A549 treated with GW870086 at 1 μM for 4 hours (cell line): ENCODE measurements at places on chromosomes 13 and 19. TPM values are rescaled to one million over a fixed set of nuclear protein-coding genes. Genes with fewer than 3 reads are reported as not detected.

Gene HCST
- total RNA-seq, result 0.28 to 0.45 TPM in 2 of 5 replicates, not detected in the others

Gene KCTD15
- 43.0 to 63.3 TPM (median 55.7 TPM) in 5 replicates for total RNA-seq

Gene SLC5A5
- total RNA-seq, result 0.11 to 0.35 TPM (median 0.15 TPM) in 5 replicates

Gene DMPK
- 36.2 to 49.7 TPM (median 47.1 TPM) in 5 replicates for total RNA-seq

Gene KIR2DL4
- total RNA-seq, result not detected in 5 replicates

Gene CLPTM1
- 130 to 177 TPM (median 172 TPM) in 5 replicates for total RNA-seq

Gene MRPL54
- 64.2 to 84.4 TPM (median 68.8 TPM) in 5 replicates for total RNA-seq

Gene PIBF1
- 4.2 to 6.2 TPM (median 4.6 TPM) in 5 replicates for total RNA-seq

Gene FLT1
- 0.02 to 0.05 TPM in 2 of 5 replicates, not detected in the others for total RNA-seq

Gene NPAS1
- total RNA-seq, result 5.0 to 8.2 TPM (median 7.0 TPM) in 5 replicates

Gene ARRDC5
- not detected in 5 replicates for total RNA-seq

Gene ZNF177
- total RNA-seq, result 0.22 to 0.64 TPM (median 0.59 TPM) in 5 replicates

Gene MAST1
- 0.89 to 3.0 TPM (median 2.4 TPM) in 5 replicates for total RNA-seq
